Activated CD4-positive, alpha-beta T cell treated with anti-CD3 and anti-CD28 coated beads, Interleukin-2, amount 50 U/mL, for 24 hours (primary cell): ENCODE measurements at places on chromosomes 12 and 14.

DNA sequence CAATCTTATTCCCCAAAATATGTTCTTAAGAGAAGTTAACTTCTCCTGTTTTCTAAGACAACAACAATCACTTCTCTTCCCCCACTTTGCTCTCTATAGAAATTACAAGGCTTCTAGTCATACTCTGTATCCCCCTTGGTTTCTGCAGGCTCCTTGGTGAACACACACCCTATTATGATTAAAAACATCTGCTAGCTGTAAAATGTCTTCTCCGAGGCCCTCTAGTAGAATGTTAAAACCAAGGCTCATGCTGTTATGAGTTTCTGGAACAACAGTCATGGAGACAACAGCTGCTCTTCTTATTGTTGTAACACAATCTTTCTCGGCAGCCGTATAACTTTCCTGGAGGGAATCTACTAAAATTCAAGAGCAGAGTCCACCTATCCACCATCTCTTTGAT is 397.5 kb upstream of the CCDC196 start:
- no peak for DNase-seq

DNA sequence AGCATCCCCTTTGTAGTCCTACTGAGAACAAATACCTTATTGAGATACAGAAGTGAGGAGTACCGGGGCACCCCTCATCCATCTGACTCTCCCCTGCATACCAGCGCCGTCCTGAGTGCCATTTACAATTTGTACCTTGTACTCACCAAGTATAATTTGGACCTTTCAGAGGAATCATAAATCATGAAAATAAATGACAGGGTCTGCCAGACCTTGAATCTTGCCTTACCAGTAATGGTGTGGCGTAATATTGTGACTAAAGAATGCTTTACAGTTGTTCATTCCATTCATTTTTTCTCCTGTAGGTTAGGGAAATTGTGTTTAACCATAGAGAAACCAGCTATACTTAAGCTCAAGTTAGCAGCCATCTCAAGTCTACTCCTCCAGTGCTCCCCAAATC is 243.7 kb upstream of the RGS6 start:
- no peak for DNase-seq

- DNase-seq, result no peak
Measured at GRCh38 chr12:108853981-108854446, 3.4 kb downstream of the SSH1 start.

- DNase-seq, result no peak
Measured at GRCh38 chr12:49451468-49452259, 84.4 kb downstream of the SPATS2 start.

DNA sequence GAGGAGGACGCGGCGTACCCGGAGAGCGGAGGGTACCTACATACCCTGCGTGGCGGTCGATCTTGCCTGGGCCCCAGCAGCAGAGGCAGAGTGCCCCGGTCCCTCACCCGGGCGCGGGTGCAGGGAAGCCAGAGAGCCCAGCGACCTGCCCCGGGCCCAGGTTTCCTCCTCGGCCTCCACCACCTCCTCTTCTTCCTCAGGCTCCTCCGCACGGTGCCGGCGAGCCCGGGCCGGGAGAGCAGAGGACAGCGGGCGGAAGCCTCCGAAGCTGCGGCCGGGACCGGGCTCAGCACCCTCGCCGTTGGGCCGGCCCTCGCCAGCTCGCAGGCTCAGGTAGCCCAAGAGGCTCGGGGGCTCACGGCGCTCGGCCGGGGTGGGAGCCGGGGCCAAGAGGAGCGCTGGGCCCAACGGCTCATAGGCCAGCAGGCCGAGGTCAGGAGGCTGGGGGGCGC is 6.6 kb downstream of the ZNF219 start:
- DNase-seq, result no peak

- DNase-seq, result no peak
Measured at GRCh38 chr12:110577864-110578693, 5.0 kb downstream of the PPTC7 start.

DNA sequence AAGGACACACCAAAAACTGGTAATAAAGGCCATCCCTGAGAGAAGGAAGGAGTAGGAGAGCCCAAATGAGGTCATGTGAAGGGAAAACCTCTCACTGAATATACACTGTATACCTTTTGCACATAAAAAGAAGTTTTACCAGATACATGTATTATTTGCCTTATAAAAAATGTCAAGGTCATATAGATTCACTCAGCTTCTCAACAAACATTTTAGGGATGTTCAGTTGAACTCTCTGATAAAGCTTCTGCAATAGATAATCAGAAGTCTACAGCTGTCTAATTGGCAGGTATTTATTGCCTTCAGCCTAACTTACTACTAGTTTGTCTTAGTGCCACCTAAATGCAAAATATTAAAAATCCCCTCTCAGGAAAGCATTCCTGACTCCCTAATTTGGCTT is 8.7 kb downstream of the SLC11A2 start:
- no peak for DNase-seq

- no peak for DNase-seq
Measured at GRCh38 chr12:123942911-123943648, 29.6 kb downstream of the CCDC92 start.

DNA sequence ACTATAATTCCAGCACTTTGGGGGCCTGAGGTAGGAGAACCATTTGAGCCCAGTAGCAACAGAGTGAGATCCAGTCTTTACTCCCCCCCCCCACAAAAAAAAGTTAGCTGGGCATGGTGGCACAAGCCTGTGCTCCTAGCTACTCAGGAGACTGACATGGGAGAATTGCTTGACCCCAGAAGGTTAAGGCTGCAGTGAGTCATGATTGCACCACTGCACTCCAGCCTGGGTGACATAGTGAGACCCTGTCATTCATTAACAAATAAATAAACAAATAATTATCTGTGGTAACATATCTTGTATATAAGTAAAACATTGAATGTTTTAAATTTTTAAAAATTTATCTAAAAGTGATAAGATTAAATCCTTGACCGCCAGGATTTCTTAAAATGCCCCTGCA is 4.8 kb downstream of the ENTPD5 start:
- no peak for DNase-seq

- DNase-seq, result no peak
Measured at GRCh38 chr12:111598637-111599452, at the start of gene ATXN2. ATXN2 (minus strand) TSS chr12:111599315; CDS start chr12:111599034, 281 bp downstream.

DNA sequence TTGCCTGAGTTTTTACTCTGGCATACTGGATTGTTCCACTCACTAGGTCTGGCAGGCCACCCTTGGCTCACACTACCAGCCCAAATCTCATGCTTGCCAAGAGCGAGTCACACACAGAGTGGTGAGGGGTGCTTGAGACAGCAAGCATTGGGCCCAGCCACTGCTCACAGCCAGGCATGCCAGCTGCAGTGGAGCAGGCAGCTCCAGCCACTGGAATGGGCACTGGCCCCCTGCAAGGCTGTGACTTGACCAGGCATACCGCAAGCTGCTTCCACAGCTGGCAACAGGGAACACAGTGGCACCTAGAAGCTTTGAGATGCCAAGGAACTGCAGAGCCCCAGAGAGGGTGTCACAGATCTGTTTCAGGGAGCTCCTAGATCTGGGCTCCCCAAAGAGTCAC is 488.5 kb downstream of the LRFN5 start:
- DNase-seq, result no peak

DNA sequence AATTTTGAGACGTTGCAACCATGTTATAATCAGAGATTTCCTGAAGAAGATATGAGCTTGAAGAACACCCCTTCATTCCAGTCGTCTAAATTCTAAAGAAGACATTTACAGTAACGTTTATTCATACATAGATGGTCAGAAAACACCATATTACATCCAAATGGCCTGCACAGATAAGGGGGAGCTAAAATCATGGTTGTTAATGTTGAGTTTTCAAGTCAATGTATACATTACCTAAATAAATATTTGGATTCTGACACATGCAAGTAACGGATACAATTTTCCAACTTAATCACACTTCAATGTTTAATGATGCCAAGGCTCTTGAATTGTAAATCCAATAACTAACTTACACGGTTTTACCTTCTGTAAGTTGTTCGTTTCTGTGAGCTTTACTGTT is 318.4 kb downstream of the SLC6A15 start:
- DNase-seq, result no peak

DNA sequence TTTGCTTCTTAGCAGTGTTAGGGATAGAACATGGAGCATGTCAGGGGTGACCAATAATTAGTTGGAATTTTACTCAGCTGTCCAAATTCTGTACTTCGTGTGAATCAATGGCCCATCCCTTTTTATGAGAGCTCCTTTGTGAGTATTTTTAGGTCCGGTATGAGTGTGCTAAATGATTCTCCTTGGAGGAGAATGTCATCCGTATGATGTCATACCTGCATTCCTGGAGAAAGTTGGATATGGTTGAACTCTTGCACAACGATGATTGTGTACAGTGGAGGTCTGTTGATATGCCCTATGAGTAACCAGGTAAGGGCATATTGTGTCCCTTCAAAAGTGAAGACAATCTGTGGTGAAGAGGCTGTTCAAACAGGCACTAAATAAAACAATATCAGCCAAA is 400.8 kb downstream of the GXYLT1 start:
- no peak for DNase-seq

GRCh38 chr12:89671469-89671868 is 37.2 kb downstream of the ATP2B1 start:
- no peak for DNase-seq

DNA sequence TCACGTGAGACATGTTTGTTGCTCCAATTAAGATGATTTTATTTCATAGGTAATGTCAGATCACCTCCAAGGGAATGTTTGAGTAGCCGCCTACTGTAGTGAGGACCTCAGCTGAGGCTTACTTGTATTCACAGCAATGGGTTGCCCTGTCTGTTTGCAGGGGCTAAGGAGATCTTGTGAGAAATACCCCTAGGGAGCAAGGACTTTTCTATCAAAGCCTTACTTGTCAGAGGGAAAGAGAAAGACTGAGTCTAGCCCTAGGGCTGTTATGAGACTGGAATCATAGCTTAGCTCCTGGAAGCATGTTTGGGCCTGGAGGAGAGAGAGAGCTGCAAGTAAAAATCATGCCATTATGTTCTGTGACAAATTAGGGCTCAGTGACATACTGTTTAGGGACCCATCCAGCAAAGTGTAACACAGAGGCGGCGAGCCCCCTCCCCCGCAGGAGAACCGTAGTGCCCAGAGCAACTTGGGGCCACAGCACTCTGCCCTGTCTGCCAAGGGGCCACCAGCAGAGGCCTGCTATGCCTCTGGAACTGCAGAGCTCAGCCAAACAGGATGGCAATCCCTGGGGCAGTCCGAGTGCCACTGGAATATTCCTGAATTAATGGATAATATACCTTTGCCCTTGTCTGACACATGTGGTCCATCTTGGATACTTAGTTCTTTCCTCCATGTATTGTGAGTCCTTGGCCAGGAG is 178.8 kb downstream of the DACT1 start:
- no peak for DNase-seq

DNA sequence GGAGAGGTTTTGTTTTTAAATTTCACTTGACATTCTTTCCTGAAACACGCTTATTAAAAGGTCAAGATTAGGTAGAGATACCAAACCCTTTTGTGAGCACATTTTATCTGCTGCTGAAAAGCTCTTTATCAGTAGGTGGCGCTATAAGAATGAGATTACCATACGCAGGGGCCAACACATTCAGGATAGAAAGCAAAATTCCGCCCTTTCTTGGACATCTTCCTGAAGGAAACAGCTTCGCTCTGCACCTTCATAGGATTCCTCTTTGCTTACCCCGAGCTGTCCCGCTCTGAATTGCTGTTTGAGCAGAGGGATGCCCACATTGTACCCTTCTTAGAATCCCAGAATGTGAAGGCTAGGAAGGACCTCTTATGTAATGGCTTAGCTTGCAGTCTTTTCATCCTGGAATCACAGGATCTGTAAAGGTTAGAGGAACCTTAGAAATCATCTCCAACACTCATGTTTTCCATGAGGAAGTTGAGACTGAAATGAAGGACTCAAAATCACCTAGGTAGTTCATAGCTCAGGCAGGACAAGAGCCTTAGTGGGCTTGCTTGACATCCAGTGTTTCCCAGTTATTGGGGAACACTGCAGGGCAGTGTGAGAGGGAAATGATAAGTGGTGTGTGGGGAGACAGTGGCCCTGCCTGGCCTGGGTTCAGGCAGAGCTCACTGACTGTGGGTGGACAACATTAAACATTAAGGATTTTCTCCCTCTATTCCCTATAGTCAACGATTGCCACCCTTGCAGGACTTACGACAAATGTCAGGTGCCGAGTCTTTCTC is 38.7 kb upstream of the CRY1 start:
- DNase-seq, result peak; percentile 21
